ENCODE measurements at places on chromosomes 5 and 9.

DNA sequence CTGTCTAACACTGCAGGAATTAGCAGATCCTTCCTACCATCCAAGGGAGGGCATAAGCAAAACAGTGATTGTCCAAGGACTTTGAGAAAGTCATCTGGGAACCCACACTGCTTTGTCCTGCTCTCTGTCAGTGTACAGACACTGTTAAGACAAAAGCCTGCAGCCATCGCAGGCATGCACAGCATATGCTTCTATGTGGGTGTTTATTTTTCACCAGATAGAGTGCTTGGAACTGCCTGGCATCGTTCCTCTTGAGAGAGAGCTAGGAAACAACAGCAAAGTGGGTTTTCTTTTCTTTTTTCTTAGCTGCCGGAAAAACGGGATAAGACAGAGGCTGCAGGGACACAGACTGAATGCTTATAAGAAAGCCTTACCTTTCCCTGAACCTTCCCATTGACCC, 212.3 kb downstream of the ICE1 start:
- no peak for DNase-seq

- DNase-seq = no peak
Measured at GRCh38 chr5:137462265-137462590, 36.9 kb downstream of the SPOCK1 start.

DNA sequence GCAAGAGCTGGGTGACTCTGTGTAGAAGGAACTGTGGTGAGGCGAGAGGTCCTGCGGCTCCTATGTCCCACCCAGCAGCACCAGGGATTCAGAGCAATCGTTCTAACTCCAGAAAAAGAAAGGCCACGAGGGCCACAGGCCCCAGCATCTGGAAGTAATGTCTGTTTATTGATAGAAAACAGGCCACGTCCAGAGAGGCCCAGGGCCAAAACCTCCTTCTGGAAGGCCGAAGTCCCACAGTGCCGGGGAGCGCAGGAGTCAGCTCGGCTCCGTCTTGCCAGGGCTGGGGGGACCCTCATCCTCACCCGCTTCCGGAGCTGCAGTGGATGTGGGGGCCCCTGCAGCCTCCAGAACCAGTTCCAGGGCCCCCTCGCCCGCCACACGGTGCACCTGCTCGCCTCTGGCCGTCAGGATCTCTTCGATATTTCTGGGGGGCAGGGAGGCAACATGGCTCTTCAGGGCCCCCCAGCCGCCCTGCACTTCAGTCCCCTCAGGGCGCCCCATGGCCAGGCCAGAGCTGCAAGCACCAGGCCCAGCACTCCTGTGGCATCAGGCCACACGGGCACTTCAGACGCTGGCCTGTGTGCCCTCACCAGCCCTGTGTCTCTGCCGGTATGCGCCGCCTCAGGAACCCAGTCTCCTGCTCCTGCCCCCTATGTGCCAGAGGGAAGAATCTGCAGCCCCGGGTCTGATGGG, 1.6 kb downstream of the DNLZ start:
- DNase-seq = no peak

DNA sequence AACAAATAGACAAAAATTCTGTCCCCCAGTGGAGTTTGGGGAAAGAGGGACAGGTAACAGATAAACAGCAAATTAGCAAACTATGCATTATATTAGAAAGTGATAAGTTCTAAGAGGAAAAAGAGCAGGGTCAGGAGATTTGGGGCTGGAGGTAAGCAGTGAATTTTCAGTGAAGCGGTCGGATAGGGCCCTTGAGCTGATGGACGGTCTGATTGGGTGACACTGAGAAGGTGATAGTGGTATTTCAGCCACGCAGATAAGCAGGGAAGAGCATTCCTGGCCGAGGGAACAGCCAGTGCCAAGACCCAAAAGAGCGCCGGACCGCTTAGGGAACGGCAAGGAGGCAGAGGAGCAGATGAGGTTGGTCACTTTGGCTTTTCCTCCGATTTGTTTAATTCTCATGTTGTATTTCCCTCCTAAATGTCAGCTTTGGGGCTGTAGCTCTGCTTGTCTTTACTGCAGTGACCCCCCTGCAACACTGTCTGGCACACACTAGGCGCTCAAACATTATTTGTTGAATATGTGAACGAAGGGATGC, 1.1 kb upstream of the PTPN3 start:
- no peak for DNase-seq

DNA sequence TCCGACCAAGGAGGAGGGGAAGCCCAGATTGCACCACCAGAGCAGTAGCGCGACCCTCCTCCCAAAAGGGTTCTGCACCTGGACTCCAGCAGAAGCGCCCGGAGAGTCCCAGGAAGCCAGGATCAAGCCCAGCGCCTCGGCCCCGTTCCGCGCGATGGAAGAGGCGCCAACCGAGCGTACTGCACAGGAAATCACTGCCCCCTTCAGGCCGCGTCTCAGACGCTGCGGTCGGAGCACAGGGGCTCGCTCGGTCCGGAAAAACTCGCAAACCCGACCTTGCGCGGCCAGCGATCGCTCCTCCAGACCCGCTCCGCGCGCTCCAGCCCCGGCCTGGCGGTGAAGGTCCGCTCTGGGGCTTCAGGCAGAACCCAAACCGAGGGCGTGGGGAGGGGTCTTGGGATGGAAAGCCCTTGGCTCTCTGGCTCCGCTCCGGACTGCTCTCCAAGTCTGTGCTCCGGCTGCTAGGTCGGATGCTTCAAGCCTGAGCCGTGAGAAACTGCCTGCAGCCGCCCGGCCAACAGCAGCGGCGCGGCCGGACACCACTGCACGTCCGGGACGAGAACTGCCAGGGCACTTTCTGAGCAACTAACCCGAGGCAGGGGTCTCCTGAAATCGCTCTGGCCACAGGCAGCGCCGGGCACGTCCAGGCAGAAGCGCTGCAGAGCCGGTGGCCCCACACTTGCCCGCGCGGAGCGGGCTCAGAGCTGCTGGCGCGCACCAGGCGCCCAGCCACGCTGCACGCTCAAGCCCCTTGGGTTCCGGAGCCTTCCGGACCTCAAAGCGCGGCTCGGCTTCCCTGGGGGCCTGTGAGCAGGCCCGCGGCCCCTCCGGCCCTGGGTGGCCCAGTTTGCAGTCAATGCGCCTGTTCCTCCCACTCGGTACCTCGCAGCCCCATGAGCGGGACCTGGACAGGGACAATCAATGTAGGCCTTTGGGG, 1.3 kb downstream of the GABBR2 start:
- DNase-seq = peak; percentile 86

- no peak for DNase-seq
Measured at GRCh38 chr5:33346534-33346933, 94.2 kb upstream of the TARS1 start.

DNA sequence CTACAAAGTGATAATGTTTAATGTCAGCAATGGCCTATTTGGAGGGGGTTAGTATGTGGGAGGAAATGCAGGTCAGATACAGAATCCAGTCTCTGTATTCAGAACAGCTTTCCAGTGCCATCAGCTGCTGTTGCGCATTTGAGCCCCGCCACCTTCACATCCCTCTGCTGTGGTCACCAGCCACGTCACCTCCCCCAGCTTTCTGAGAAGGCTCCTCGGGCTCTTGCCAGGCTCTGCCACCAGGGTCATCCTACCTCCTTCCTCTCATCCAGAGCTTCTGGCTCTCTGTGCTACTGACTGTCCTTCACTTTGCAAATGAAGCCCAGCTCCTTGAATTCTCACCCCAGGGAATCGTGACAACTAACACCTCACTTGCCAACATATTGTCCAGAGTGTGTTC, 138.8 kb downstream of the PIK3R1 start:
- no peak for DNase-seq

DNA sequence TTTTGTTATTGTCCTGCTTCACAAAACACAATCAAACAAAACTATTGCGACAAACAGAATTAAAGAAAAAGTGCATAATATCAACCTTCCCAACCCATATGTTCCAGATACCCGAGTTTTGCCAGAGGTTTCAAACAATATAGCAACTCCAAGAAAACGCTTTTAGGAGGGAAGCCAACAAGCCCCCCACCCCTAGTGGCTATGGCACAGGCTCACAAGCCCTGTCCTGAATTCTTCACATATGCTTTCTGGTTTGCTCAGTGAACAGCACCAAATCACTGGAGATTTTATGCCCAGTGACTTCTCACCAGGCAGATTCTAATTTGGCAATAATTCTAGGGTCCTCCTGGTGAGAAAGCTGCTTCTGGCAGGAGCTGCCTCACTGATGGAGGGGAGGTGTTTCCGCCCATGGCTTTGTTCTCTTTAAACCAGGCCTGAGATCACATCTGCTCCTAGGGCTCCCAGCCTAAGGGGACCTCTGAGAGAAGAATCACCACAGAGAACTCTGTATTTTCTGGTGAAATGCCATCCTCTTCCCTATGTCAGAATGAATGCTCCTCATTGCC, 1982.4 kb downstream of the EFNA5 start:
- DNase-seq = no peak

Measured in NCI-H526 (cell line).